ENCODE measurements at places on chromosomes 1 and 21.

DNA sequence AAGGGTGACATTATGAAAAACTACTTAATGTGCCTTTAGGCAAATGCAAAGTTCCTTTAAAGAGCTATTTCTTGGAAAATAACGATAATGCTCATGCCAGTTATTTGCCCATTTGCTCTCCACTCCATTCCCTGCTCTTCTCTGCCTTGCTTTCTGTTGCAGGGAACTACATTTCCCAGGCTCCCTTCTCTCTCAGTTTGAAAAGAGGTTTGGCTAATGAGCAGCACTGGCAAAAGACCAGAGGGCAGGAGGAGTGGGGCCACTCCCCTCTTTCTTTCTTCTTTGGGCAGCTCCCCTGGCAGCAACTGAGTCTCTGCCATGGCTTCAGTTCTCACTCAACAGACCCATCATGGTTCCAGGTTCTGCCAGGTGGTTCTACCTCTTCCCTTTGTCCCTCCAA lies 130.5 kb downstream of the RWDD3 start:
- DNase-seq: no peak

DNA sequence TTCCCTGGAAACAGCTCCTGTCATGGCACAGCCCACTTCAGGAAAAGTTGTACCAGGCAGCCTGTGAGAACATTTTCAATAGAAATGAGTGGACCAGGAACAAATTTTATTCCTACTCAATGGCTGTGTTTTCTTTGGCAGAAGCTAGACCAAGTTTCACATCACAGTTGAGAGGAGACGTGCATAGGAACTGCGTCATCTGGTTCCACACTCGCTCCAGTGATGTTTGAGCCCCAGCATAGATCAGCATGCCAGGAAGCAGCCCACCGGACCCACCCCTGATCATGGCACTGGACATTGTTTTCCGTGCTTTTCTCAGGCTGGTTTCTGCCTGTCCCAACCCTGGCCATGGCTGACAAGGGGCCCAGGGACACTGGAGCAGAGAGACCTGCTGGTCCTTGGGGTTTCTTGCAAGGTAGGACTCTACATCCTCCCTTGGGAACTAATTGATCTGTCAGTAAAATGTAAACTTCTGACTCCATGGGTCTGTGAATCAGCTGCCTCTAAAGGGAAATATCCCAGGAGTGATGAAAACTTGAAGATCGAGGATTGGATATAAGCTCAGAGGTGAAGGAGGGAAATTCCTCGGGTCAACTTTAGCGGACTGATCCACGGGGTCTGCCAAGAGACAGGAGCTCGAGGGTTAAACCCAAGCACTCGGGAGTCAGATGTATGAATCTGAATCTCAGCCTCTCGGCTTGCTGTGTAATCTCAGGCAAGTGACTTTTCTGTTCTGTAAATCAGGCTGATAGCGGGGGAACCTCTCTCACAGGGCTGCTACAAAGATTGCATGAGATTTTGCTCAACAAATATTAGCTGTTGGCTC lies 35.7 kb downstream of the NEK2 start:
- peak; percentile 2 for DNase-seq

- no peak for DNase-seq
Measured at GRCh38 chr1:22800629-22801028, 90.0 kb downstream of the EPHB2 start.

DNA sequence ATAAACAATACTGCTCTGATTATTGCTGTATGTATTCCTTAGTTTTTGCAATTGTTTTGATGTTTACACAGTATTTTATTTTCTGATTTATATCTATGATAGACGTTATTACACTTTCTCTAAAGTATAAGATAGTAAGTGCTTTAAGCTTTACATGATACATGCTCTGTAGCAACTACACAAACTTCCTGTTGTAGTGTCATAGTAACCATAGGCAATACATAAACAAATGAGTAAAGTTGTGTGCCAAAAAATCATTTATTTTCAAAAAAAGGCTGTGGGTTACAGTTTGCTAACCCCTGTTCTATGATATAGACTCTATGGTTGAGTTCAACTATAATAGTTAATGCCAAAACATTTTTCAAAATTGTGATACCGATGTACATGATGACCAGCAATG lies 1156.4 kb downstream of the AMY1C start:
- no peak for DNase-seq

DNA sequence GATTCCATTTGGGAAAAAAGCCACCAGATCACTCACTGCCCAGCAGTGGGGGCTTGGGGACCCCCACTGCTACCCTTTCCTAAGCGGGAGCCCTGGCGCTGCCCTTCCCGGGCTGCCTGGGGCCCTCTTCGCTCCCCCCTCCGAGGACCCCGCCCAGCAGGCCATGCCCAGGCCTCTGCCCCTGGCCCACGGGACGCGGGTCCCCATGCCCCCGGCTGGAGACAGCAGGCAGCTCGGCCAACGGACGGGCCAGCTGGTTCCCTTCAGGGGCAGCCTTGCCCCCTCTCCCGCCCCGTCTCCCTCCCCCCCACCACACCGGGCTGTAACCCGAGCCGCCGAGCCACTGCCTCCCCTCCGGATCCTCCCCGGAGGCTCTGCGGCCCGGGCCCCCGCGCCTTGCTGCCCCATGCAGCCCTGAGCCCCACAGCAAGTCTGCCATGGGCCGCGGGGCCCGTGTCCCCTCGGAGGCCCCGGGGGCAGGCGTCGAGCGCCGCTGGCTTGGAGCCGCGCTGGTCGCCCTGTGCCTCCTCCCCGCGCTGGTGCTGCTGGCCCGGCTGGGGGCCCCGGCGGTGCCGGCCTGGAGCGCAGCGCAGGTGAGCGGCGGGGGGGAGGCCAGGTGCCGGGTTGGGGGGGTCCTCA lies at the start of gene MMP23B:
MMP23B (plus strand) TSS at position 392 of the 639 bp plus-strand sequence; CDS start at position 438, 46 bp downstream.
- no peak for DNase-seq

GRCh38 chr1:15181564-15181963 lies 28.0 kb downstream of the TMEM51 start:
- no peak for DNase-seq

GRCh38 chr1:245488346-245489129 lies 333.8 kb downstream of the KIF26B start:
- DNase-seq: no peak
